Anterior cingulate cortex (tissue), 58 donors: ENCODE measurements at places on chromosomes 16 and 17.

GRCh38 chr16:11001611-11002010, 57.2 kb downstream of the CLEC16A start:
- DNase-seq: no peak

DNA sequence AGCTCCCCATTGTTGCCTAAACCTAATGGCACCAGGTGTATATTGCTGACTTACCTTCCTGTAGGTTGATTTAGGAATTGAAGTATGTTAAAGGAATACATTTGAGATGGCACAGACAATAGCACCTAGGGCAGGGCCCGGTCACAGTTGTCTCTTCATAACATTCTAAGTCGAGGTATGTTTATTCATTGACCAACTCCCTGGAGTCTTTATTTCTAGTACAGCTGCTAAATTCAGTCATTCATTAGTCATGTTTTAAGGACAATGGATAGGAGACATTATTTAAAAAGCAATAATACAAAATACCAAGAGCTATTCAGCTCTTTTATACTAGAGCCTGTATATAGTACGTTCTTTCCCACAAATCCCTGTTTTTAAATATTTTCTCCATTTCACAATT, 369.5 kb upstream of the HSBP1 start:
- DNase-seq: no peak

DNA sequence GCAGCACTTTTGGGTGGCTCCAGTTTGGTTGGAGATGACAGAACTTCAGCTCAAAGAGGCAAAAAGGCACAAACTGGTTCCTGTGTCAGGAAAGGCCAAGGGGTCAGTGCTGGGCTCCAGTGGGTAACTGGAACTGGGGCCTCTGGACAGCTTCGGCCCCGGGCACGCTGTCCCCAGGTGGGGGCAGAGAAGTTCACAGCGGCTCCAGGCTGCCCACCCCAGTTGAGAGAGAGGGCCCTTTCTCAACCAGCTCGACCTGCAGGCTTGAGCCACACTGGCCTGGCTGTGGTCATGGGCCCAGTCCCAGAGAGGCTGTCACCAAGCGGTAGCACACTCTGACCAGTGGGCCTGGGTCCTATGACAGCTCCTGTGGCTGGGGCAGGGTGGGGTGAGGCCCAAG, 24.5 kb downstream of the ADCY7 start:
- no peak for DNase-seq

DNA sequence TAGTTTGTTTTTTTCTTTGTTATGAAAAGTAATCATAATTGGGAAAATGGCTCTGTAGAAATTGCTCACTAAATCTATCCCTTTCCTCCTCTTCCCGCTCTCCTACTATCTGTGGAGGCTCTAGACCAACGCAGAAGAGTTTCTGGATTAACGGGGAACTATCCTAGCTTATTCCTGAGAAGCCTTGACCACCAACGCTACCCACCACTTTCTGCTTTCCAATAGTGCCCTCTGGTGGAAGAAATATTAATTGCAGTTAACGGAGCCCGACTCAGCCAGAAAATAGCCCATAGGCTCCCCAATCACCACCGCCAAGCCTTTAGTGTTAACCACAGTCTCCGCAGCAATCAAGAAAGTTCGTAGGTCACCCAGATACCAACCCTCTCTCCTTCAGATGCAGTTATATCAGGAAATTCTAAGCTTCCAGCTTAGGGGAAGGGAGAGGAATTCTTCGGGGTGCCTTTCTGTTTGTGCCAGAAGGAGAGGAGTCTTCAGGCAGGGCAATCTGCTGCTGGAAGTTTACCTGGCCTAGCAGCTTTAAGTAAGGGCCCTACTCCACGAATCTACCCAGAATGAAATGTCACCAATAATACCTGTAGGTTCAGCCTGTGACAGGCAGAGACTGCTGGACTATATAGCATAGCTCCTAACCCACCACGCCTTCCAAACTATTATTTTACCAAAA, 23.0 kb upstream of the NSRP1 start:
- DNase-seq: no peak

GRCh38 chr17:77438241-77439188, 297.7 kb downstream of the SEC14L1 start:
- DNase-seq: no peak

DNA sequence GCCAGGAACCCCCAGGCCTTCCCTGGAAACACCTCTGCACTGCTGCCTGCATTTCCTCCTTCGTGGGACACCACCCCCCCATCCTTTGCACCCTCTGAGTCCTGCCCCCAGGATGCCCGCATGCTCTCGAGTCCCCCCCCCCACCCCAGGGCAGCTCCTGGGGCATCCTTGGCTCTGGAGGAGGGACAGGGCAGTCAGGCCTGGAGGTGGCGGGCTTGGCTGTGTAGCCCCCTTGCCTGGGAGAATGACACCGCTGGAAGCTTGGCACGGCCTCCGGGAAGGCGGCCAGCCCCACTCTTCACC, 98.9 kb upstream of the GSE1 start:
- no peak for DNase-seq

GRCh38 chr17:74008196-74008595, 195.3 kb upstream of the RPL38 start:
- DNase-seq: no peak

- DNase-seq: no peak
These were observed 21.0 kb upstream of the FLCN start for GRCh38 chr17:17258011-17258410.

GRCh38 chr17:8753976-8754440, 4.3 kb downstream of the SPDYE4 start:
- DNase-seq: no peak

DNA sequence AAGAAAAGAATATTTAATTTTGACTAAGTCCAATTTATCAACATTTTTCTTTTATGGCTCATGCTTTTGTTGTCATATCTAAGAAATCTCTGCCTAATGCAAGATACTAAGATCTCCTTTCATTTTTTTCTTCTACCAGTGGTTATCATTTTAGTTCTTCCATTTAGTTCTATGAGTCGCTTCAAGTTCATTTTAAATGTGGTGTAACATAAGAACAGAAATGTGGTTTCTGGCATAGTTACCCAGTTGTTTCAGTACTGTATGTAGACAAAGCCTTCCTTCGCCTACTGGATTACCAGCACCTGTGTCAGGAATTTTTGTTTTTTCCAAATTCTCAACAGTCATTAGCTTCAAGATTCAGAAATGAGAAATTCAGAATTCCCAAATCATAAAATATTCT, 175.7 kb downstream of the PARN start:
- no peak for DNase-seq

DNA sequence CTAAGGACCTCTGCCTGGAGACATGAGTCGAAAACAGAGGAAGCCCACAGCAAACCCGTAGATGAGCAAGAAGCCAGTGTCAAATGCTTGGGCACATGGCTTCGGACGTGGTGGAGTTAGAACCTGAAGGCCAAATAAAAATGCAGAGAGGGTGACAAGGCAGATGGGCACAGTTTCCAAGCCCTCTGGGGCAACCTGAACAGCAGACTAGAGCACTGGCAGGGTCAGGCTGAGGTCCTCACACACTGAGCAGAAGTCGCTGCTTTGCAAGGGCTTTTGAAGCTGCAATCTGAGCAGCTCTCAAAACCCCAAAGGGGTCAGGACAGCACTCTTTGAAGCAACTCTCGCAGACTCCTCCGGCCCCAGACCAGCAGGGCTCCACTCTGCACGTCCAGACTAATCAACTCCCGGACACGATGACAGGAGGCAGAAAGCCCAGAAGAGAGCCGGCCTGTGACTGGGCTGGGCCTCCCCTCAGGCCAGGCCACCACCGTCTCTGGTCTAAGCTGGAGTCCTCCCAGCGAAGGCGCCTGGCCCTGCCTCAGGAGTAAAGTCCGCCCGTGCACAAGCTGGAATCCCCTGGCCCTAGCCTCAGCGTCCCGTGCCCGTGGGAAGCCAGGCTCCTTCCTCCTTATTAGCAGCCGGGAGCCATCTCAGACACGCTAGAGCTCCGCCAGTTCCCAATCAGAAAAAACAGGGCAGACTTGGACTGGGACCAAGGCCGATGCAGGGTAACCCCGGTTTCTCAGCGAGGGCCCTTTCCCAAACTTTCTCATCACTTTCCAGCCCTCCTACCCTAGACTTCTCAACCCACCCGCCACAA, 924 bp downstream of the SMARCD2 start:
- DNase-seq: peak; percentile 33

- DNase-seq: no peak
These were observed 9.3 kb upstream of the EPN3 start for GRCh38 chr17:50523208-50523607.

- DNase-seq: no peak
These were observed 72.7 kb downstream of the CYLD start for GRCh38 chr16:50814541-50814940.

DNA sequence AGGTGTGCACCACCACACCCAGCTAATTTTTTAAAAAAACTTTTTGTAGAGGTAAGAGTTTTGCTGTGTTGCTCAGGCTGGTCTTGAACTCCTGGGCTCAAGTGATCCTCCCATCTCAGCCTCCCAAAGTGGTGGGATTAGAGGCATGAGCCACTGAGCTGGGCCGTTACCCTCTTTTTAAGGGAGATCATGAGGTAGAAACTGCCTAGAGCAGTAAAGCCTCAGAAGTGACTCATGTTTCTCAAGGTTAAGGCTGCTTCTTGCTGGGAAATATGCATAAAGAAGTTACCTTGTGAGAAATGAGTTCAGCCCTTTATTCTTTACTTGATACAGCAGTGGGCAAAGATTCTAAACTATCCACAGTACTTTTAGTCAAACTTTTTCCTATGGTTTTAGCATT, 38.2 kb downstream of the GRB2 start:
- no peak for DNase-seq

DNA sequence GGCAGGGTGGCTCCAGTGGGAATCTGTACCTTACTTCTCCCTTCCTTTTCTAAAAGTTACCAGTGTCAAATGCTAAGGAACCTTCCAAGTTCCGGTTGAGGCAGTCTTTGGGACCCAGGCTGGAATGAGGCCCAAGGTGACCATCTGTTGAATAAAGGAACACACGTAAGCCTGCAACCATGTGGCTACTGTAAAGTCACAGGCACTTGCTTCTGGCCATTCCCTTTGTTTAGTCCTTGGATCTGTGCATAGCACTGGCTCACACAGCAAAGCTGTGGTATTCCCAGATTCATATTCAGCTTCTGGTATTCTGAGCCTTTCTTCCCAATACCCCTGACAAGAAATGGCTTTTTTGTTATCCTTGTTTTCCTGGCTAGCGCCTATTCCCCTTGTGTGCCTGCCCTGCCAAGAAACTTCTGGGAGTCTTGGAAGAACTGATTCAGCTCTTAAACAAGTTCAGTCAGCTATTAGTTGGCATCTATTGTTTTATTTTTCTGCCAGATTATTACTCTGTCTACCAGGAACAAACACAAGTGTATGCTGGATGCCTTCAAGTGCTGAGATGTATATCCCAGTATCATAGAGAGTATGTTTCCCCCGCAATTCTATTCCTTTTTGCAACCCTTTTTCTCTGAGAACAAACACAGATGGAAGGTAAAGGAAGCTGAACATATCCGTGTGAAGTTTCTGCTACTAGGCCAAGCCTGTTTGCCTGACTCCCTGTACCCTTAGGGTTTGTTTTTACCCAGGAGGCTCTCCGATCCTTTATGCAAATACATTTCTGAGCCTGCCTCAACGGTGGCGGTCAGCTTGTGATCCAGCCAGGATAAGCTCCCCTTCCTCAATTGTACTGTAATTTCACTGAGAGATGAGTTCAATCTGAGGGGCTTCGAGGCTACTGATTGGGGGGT, 13.2 kb downstream of the TMEM238L start:
- DNase-seq: no peak

GRCh38 chr17:64032081-64032480, 11.6 kb upstream of the ICAM2 start:
- no peak for DNase-seq

DNA sequence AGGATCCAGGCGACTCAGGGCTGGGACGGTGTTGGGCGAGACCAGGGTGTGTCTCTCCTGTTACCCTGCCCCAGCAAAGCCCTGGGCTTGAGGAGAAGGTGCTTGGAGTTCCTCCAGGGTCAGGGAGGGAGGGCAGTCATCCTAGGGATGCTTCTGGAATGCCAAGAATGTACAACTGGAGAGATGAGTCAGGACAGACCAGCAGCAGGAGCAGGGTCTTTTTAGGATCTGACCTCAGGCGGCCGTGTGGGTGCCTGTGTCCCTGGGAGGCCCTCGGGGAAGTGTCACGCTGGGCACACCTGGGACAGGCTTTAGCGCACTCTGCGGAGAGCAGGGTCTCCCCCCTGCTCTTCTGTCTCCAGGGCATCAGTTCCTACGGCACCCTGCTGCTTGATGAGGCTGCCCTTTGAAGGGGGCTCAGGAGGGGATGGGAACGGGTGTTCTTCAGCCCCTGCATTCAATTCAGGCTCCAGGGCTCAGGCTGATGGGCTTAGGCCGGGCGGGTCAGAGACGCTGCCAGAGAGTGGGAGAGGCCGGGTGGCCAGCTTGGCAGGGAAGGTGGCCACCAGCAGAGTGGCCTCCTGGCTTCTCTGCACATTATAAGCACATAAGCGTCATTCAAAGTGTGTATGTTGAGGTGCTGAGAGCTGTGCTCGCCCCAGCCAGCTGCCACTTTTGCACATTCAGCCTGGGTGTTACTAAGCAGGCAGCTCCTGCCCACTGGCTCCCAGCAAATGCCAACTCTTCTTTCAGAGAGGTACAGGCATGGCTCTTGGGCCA, 8.4 kb upstream of the MTSS2 start:
- no peak for DNase-seq

- DNase-seq: no peak
These were observed 3.6 kb upstream of the TBX2 start for GRCh38 chr17:61395983-61396585.

- no peak for DNase-seq
These were observed 17.3 kb downstream of the DNAH17 start for GRCh38 chr17:78559749-78560368.

GRCh38 chr17:42055496-42055895, 5.1 kb upstream of the C17orf113 start:
- DNase-seq: no peak

GRCh38 chr16:2691491-2692248, 9.3 kb downstream of the KCTD5 start:
- no peak for DNase-seq

GRCh38 chr17:2894782-2895181, 98.5 kb downstream of the RAP1GAP2 start:
- DNase-seq: no peak

DNA sequence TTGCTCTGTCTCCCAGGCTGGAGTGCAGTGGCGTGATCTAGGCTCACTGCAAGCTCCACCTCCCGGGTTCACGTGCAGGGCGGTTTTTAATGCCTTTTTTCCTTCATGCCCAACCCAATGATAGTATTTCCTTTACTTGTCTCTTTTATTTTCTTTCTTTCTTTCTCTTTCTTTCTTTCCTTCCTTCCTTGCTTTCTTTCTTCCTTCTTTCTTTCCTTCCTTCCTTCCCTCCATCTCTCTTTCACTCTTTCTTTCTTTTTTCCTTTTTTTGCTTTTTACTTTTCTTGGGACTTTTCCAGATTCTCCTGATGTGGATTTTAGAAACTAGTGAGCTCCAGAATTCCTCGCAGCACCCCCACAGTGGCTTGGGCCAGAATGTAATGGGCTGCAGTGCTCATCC, 3.1 kb downstream of the MYH3 start:
- DNase-seq: no peak

GRCh38 chr16:1008085-1008484, 26.5 kb downstream of the SOX8 start:
- no peak for DNase-seq

- DNase-seq: no peak
These were observed 2.9 kb downstream of the MARCHF10 start for GRCh38 chr17:62805234-62805633.

GRCh38 chr17:40484285-40484972, 17.0 kb downstream of the TNS4 start:
- no peak for DNase-seq

GRCh38 chr16:30949650-30950515, 1.0 kb downstream of the ORAI3 start:
- no peak for DNase-seq
